ENCODE measurements at places on chromosomes 5 and 9.

- no peak for DNase-seq
These were observed 727 bp downstream of the SMAD5 start for GRCh38 chr5:136133222-136133921.

DNA sequence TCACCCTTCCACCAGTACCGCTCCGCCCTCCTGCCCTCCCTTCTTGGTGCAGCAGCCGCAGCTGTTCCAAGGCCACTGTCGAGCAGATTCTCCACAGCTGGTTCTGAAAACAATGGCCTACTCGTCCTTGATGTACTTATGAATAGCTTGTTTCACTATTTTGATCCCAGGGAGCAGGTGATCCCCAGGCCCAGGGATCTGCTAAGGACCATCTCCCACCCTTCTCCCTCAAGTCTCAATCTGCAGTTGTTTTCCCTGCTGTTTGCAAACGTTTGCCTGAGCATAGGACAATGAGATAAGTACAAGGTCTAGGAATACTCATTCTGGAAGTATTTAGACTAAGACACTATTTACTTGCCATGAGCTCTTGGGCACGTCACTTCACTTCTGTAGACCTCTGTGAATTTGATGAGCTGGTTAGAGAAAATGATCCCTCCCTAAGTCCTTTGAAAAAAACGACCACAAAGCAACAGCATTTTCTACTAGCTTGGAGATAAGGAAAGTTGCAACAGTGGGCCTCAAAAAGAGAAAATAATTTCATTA lies 1.8 kb downstream of the LURAP1L start:
- no peak for DNase-seq

DNA sequence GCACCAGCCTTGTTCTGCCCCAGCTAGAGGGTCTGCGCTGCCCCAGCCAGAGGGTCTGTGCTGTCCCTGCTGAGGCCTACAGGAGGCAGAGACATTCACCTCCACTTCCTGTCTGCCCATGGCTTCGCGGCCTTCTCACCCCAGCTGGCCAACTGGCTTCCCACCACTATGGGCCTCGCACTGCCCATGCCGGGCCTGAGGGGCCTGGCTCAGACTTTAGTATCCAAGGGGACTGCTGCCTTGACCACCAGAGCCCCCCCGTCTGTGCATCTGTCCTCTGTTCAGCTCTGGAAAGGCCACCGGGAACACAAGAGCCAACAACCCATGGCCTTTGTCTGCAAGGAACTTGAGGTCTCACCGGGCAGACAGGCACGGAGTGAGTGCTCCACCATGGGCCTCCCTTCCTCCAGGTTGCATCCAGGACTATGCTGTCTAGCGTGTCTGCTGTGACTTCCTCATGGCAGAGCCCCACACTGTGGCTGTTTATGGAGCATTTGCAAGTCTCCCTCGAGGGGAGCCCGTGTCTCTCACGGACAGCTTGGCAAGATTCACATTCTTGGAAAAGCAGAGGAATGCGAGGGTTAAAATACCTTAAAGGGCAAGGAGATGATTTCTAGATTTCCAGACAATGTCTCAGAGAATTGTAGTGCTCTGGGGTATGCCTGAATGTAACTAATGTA lies 1.7 kb downstream of the DCANP1 start:
- DNase-seq = no peak

- no peak for DNase-seq
These were observed 321.3 kb downstream of the KDM4C start for GRCh38 chr9:7079051-7079450.

DNA sequence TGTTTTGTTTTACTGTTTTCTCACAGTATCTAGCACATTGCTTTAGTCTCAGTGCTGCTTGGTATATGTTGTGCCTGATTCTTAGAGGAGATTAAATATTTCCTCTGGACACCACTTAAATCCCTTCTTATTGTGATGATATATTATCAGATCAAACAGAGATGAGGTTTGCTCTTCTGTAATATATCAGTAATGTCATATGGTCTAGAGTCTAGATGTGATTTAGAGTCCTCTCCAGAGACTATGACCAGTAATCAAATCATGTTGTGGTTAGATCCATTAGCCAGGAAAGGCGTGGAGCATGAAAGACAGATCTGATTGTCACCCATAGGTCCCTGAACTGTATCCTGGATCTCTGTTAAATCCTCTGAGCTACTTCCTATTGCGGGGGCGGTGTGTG lies 24.4 kb downstream of the CAMK4 start:
- no peak for DNase-seq

GRCh38 chr5:81140441-81140840 lies 92.7 kb upstream of the CKMT2 start:
- DNase-seq = no peak

DNA sequence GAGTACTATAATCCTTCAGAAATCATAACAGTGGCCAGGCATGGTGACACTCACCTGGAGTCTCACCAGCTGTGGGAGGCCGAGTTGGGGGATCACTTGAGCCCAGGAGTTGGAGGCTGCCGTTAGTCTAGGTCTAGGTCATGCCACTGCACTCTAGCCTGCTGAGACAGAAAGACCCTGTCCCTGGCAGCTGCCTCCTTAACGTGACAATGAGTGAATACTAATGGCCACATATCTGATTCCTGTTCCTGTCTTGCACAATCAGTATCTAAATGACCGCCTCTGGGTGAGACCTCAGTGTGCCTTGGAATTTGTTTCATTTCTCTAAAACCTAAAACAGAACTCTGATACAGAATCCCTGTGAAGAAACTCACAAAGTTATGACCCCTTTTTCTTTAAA lies 131.0 kb upstream of the DAB2 start:
- no peak for DNase-seq

- no peak for DNase-seq
These were observed 505 bp upstream of the ACER2 start for GRCh38 chr9:19408316-19408692.

GRCh38 chr5:124253203-124253810 lies 493.1 kb downstream of the ZNF608 start:
- no peak for DNase-seq

DNA sequence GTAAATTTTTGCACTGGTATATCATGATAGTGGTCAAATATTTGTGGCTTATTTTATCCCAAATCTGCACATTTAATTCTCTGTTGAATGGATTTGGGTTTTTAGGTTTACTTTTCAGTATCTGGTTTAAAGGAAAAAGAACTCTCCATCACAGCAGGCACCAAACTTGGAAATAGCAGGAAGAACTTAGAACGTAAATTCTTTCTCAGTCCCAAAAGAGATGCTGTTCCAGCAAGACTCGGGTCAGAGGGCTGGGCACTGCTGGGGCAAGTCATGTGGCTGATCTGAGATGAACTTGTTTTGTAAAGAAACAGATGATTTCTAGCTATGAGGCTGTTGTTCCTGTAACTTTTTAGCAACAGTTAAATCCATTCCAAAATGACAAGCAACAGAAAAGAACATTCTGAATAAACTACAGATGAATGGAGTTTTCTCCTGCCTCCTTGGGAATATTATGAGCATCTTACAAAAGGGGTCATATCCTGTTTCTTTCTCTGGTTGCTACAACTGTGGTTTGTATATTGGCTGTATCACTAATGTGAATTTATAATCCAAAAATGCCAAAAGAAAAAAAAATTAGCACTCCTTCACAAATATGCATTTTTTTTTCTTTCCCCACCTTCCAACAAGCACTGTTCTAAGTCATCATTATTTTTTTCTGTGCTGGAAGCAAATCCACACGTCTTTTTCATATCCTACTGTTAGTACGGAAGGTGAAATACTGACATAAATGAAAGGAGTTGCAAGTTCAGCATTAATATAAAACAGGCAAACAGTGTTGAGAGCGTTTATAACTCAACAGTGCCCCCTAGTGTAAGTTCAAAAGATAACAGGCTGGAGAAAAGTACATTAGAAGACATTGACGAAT lies 31.1 kb downstream of the OR2K2 start:
- peak; percentile 43 for DNase-seq

- no peak for DNase-seq
These were observed 87.9 kb downstream of the KCNT1 start for GRCh38 chr9:135789838-135790291.

- no peak for DNase-seq
These were observed 342.2 kb upstream of the RFX3 start for GRCh38 chr9:3868012-3868411.

DNA sequence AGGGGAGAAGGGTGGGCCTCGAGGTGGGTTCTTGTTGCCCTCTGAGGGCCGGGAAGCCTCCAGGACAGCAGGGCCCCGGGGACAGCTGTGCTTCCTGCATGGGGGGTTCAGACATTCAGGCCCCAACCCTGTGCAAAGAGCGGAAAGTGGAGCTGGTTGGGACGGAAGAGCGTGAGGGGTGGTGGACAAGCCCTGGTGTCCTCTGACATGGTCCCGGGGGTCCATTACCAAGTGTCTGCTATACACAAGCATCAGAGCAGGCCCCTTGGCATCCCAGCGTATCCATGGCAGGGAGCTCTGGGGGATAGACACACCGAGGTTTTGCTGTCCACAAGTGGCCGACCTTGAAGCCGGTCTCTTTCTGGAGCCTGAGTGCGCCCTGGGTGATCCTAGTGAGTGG lies 9.3 kb downstream of the PLPP7 start:
- no peak for DNase-seq

DNA sequence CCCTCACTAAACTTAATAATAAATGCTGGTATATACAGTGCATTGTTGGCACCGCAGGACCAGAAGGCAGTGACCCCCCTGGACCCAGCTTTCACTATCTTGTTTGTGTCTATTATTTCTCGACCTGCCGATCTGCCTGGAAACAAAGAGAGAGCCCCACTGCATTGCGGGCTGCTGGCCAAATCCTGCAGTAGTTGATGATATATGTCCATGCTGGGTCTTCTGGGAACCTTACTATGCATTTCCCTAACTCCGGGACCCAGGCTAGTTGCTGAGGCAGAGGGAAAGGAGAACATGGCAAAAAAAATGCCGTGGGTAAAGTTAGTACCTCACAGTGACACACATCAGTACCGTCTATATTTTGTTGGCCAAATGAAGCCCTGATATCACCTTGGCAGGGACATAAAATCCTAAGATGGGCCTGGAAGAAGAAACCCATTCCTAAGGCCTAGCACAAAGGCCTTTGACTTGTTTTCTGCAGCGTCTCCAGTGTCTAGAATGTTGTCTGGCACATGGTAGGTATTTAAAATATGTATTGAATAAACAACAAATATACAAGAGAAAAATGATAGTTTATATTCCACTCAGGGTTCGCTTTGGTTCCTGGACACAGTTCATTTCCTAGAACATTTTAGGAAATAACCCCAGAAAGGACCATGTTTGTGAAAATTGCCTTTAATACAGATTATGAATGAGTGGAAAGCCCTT lies 46.1 kb downstream of the NMUR2 start:
- DNase-seq = no peak

GRCh38 chr9:77455312-77455927 lies 192.7 kb downstream of the GNA14 start:
- DNase-seq = peak; percentile 70

- peak; percentile 32 for DNase-seq
These were observed 532.4 kb downstream of the ANXA1 start for GRCh38 chr9:73683862-73684591.

Measured in AML-193 (cell line).